ENCODE measurements at places on chromosomes 3 and 15. TPM values are rescaled to one million over a fixed set of nuclear protein-coding genes. Genes with fewer than 3 reads are reported as not detected.
A peak's percentile ranks its signal among the peaks of the same experiment; 100 is the strongest.

- no peak for DNase-seq
These were observed 164.2 kb downstream of the GABRG3 start for GRCh38 chr15:27135151-27135550.

- DNase-seq = no peak
These were observed 229.1 kb upstream of the ARHGEF26 start for GRCh38 chr3:153892126-153892525.

GRCh38 chr3:94564247-94564646 lies 501.4 kb downstream of the NSUN3 start:
- no peak for DNase-seq

- DNase-seq = peak; percentile 75
These were observed 41.1 kb upstream of the MYZAP start for GRCh38 chr15:57550640-57551039.

GRCh38 chr15:88020806-88021205 lies 235.7 kb downstream of the NTRK3 start:
- no peak for DNase-seq

DNA sequence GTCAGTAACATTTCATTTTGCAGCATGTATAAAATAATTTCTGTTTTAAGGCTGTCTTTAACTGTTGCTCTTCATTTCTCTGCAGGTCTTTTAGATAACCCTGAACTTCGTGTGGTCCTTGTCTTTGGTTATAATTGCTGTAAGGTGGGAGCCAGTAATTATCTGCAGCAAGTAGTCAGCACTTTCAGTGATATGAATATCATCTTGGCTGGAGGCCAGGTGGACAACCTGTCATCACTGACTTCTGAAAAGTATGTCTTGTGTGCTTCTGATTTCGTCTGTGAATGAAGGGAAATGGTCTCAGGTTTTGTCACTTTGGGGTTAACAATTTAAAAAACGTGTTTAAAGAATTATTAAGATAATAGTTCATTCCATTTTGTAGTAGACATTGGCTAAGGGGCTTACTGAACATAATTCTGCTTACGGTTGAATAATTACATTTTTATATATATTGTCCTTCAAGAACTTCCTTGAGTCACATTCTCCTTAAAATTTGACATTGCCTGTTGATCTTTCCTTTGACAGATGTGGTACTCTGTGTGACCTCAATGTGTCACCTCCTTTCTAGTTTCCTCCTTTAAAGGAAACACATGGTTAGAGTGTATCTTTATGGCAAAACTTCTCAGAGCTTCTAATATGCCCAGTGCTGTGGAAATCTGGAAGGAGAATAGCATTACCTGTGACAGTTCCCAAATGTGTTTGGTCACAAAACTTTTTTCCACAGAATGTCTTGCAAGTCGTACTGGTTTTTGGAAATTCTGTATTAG lies 26.3 kb downstream of the FBXO22 start:
- DNase-seq = no peak

DNA sequence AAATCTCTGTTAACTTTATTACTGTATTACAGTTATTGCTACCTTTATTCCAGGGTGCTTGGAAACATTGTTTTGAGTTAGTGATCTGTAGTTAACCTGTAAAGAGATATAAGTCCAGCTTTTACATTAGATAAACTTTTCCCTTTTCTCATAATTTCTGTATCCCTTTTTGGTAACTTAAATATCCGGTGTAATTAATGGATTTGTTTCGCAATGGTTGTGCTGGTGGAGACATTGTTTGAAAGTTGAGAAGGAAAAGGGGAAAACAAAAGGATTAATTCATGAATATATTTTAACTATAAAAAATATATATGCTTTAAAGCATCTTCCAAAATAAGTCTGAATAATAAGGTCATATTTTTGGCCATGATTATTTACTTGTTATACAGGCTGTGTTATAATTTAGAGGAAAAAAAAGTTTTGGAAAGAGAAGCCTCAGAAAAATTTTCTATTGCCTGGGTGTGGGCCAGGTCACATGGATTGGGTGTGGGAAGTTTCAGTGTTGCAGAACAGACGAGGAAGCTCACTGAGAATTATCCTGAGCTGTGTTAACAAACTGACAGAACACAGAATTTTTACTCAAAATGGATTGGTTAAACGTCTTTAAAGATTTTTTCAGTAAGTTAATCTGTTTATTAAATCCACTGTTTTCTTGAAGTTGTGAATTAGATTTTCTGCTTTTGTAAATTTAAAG lies 27.7 kb upstream of the IL20RB start:
- peak; percentile 61 for DNase-seq

- DNase-seq = no peak
These were observed 12.5 kb downstream of the TRAT1 start for GRCh38 chr3:108835101-108835500.

- no peak for DNase-seq
These were observed 121.4 kb downstream of the VGLL4 start for GRCh38 chr3:11522398-11522715.

DNA sequence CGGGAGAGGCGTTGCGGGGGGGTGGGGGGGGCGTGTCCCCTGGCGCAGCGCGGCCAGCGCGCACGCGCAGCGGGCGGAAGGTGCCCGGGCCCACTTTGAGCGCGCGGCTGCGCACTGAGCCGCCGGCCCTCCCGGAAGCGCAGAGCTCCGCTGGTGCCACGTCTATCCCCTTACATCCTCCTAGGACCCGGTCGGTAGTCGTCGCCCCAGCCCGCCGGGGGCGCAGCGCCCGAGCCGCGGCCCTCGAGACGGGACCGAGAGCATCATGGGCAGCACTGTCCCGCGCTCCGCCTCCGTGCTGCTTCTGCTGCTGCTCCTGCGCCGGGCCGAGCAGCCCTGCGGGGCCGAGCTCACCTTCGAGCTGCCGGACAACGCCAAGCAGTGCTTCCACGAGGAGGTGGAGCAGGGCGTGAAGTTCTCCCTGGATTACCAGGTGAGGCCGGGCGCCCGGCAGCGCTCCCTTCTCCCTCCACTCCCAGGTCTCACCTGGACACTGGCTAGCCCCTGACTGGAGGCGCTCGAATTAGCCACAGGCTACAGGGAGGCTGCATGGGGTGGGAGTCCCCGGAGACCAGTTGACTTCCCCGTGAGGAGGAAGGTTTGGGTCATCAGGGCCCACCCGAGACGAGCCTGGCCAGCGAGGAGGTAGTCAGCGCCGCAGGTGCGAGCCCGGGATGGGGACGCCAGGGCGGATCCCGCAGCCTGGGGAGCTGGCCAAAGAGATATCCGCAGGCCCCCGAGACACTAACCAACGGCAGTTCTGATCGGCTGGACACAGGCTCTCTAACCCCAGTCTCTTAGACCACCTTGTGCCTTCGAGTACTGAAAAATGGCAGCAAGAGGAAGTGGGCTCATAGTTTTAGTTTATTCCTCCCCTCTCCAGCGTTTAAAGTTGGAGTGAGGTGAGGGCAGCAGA lies at the start of gene TMED3:
Gene TMED3, plus strand, starts transcription at position 128 of the 916 bp plus-strand sequence. Its CDS starts 138 bp downstream, at position 266.
- peak; percentile 82 for DNase-seq

GRCh38 chr3:30069056-30069455 lies 537.3 kb upstream of the TGFBR2 start:
- no peak for DNase-seq

GRCh38 chr15:39609166-39609916 lies 28.5 kb downstream of the THBS1 start:
- no peak for DNase-seq

GRCh38 chr3:19165654-19166053 lies 17.3 kb downstream of the KCNH8 start:
- DNase-seq = no peak

GRCh38 chr3:142281474-142281873 lies 56.1 kb upstream of the GK5 start:
- no peak for DNase-seq

DNA sequence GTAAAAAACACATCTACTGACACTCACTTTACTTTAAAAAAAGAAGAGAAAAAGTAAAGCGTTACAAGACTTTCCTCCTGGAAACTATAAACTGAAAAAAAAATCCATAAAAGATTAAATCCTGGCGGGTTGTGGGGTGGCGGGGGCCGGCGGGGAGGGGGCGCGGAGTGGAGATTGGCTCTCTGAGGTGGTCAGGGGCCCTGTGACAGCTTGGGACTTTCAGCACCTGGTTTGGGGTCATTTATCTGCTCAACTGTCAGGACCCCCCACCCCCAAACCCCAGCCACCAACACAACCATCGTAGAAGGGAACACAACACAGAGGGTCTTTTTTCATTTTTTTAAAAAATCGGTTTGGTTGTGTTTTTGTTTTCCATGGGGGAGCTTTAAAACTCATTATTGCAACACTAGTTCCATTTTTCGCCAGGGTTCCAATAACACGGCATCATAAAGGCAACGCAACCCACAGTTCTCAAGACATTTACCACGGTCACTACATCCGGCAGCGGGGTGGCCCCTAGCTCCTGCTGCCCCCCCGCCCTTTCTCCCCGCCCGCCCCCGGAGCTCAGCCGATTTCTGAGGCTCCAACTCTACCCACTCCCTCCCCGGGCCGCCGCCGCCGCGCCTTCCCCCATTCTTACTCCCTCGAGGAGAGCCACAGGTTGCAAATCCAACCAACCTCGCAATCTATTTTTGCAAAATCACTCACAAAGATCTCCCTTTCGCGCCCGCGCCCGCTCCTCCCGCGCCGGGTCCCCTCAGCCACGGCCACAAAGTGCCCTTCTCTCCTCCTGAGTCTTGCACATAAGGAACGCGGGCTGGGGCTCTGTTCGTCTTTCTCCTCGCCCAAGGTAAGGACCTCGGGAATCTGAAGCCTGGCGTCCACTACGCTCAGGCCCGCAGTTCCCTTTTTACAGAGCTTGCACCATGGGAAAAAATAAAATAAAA lies 1.8 kb downstream of the BCL6 start:
- peak; percentile 77 for DNase-seq

DNA sequence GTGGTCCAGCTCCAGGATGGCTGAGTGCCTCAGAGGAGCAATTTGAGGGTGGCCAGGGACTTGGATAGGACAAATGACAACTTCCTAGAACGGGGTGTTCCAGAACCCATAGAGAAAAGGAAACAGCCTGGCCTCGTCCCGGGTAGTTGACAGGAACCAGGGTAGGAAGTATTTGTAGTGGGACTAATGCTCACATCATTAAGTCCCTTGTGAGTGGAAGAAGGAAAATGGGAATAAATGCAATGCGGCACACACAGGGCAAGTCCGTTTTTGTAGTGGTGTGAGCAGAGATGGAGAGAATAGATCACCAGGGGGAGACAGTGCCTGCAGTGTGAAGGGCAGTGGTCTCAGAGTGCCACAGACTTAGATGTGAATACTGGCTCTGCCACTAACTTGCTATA lies 19.6 kb downstream of the TIMP4 start:
- DNase-seq = peak; percentile 50

DNA sequence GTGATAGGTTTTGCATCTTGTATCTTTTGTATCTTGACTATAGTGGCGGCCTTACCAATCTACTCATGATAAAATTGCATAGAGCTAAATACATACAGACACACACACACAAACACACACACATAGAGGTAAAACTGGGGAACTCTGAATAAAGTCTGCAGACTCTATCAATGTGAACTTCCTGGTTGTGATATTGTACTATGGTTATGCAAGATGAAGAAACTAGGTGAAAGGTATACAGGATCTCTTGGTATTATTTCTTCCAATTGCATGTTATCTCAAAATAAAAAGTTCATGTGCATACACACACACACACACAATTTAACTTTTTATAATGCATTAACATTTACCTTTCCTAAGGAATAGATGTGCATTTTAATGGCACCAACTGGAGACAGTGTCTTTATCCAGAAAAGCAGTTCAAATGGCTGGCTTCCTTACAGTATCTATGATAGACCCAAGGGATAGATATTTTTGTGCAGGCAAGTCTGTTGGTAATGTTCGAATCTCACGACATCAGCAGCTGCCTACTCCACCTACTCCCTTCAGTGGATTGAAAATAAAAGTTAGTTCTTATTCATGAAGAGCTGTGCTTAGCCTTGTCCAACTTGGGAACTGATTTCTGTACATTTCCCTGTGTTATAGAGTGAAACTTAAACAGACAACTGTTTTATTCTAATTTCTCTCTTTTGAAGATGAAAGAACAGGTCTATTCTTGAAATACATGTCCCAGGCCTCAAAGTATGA lies 46.9 kb upstream of the SPRED1 start:
- no peak for DNase-seq

DNA sequence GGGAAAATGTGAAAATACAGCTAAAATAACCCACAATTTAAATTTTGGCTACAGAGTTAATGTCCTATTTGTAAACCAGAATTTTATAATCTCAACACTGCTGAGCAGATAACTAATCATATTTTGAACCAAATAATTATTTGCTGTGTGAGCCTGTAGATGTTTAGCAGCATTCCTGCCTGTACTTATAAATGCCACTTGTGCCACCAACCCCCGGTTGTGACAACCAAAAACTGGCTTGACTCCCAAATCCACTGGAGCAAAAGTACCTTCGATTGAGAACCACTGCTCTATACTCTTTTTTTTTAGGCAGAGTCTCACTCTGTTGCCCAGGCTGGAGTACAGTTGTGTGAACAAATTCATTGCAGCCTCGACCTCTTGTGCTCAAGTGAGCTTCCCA lies 78.5 kb downstream of the CNTN6 start:
- DNase-seq = no peak

GRCh38 chr3:180417241-180417640 lies 184.7 kb upstream of the TTC14 start:
- DNase-seq = no peak

- DNase-seq = no peak
These were observed 10.7 kb downstream of the ILDR1 start for GRCh38 chr3:122011396-122011795.

DNA sequence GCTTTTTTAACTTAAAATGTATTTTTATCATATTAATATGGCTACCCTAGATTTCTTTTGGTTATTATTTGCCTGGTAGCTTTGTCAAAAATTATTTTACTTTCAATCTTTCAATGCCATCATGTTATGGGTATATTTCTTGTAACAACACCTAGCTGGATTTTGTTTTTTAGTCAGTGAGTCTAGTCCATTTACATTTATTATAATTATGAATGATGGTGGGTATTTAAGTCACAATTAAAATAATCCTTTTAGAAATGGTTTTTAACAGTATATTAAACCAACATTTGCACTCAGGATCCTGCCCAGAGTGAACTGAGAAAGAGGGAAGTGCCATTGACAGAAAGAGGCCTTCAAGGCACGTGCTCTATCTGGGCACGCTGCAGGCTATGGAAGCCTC lies 39.8 kb upstream of the NUDT16 start:
- no peak for DNase-seq

The DLEC1 gene
- total RNA-seq = 0.16 TPM

The GLDN gene
- 9.1 TPM for total RNA-seq

The UROC1 gene
- not detected for total RNA-seq

The STAB1 gene
- total RNA-seq = 74.7 TPM

The STXBP5L gene
- not detected for total RNA-seq

The CCR3 gene
- not detected for total RNA-seq

The GNAT1 gene
- total RNA-seq = not detected

All from Right ventricle myocardium superior (tissue), 1 donor.